ENCODE measurements at places on chromosomes 7 and 10. TPM values are rescaled to one million over a fixed set of nuclear protein-coding genes. Genes with fewer than 3 reads are reported as not detected.

PRKCQ gene
- 15.2 TPM for total RNA-seq

SYT15 gene
- 1.1 TPM for total RNA-seq

CDNF gene
- total RNA-seq, result 4.8 TPM

HOXA13 gene
- total RNA-seq, result not detected

HTR7 gene
- total RNA-seq, result 0.41 TPM

ZNF746 gene
- total RNA-seq, result 13.3 TPM

MYOZ1 gene
- 706 TPM for total RNA-seq

SPOCK2 gene
- total RNA-seq, result 8.3 TPM

CTAGE6 gene
- total RNA-seq, result 0.72 TPM

DYNC1I1 gene
- total RNA-seq, result 2.6 TPM

ADCYAP1R1 gene
- total RNA-seq, result 8.3 TPM

DNA sequence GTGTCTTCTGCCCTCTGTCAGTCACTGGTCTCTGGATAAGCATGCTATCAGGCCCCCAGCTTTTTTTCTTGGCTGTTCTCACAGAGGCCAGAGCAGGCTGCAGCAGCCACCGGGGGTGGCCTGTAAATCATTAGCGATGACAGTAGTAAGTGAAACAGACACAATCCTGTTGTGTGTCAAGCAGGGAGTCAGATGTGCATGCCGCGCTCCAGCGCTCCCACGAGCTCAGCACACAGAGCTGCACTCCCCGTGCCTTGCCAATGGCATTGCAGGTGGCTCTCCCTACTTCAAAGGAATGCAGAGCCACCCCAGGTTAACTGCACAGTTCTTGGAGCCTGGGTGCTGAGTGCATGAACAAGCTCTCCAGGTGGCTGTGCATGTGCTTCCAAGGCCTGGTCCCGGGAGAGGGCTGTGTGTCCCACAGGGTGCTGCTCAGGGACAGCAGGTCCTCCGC, 226.1 kb downstream of the GLRX3 start:
- peak; percentile 50 for DNase-seq

DNA sequence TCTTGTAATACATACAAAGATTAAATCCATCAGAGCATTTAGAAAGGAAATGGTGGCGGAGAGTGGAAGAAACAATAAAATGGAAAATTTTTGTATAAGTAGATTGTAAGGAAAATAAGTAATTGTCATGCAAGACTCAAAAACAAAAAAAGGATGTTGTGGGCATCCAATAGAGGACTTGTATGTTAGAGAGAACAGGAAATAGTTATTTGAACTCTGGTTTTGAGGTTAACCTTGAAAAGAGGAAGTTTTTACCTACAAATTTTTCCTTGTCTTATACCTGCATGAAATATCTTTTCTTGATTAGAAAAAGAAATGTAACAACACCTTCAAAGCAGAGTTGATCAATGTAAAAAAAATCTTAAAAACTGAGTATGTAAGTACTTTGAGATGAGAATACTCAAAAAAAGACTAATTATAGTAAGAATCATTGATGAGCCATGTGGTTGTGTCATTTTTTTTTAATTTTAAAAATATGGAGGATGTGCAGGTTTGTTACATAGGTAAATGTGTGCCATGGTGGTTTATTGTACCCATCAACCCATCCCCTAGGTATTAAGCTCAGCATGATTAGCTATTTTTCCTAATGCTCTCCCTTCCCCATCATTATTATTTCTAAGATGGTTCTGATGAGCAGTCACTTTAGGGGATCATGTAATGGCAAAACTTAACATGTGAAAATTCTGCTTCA, 11.9 kb downstream of the TMEM106B start:
- DNase-seq, result no peak

GRCh38 chr7:108974641-108975040, 405.0 kb downstream of the DNAJB9 start:
- peak; percentile 11 for DNase-seq

GRCh38 chr7:87600130-87601124, at the start of gene ABCB1:
ABCB1 (minus strand) TSS chr7:87600884; CDS start chr7:87600184, 700 bp downstream.
- DNase-seq, result peak; percentile 64

GRCh38 chr7:82049891-82050533, 280.2 kb upstream of the HGF start:
- peak; percentile 16 for DNase-seq

DNA sequence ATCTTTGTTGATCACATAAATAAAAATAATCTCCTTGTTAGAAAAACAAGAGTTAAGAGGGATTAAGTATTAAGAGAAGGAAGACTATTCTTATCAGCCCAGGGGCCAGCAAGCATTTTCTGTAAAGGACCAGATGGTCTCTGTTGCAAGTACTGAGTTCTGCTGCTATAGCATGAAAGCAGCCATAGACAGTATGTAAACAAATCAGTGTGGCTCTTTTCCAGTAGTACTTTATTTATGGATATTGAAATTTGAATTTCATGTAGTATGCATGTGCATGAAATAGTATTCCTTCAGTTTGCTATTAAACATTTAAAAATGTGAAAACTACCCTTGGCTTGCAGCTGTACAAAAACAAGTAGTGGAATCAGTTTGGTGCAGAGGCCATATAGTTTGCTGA, 81.7 kb downstream of the STK31 start:
- no peak for DNase-seq

DNA sequence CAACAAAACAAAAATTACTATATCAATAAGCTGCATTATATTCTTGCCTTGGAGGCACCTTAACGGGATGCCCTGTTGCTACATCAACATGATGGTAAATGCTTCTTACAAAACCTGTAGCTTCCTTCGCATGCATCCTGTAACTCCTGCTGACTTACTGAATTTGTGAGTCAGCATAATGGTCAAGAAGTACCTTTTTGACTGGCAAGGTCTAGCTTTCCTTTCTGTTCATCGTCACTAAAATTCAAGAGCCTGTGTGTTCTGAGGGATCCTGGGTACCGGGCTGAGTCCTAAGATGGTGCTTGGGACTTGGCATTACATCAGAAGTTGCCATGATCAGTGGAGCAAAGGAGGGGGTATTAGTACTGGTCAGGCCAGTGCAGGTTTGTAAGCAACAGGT, 4.9 kb downstream of the PFKFB3 start:
- DNase-seq, result no peak

- DNase-seq, result no peak
These were observed 642.9 kb downstream of the SDK1 start for GRCh38 chr7:3943779-3944520.

- peak; percentile 75 for DNase-seq
These were observed 420.3 kb upstream of the AUTS2 start for GRCh38 chr7:69177941-69178494.

DNA sequence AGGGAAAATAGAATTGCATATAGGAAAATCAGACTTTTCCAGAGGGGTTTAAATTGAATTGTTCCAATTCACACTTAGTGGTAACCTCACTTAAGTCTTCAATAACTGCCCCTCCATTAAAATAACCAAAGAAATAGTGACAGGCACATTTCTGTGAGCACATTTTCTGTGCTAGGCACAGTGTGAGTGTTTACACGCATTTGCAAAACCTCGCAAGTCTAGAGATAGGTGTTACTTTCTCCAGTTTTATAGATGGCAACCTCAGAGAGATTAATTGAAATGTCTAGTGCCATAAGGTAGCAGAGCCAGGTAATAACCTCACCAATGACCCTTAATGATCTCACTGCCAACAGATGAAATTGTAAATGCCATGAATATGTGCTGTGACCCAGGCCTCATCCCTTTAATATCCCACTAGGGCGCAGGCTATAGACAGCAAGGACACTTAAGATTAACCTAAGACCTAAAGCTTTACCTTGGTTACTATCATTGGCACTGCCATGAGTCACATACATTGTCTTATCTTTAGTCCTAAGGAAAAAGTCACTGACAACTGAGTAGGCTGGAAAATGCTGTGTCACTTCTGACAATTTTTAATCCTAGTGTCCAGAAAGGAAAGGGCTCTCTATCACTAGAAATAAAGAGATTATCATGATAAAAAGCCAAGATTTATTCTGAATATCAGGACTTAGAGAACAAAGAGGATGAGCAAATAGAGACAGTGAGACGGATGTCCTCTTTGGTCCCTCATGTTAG, 187.8 kb downstream of the PPP1R17 start:
- no peak for DNase-seq

GRCh38 chr10:51363415-51363814, 289.1 kb downstream of the PRKG1 start:
- DNase-seq, result no peak

DNA sequence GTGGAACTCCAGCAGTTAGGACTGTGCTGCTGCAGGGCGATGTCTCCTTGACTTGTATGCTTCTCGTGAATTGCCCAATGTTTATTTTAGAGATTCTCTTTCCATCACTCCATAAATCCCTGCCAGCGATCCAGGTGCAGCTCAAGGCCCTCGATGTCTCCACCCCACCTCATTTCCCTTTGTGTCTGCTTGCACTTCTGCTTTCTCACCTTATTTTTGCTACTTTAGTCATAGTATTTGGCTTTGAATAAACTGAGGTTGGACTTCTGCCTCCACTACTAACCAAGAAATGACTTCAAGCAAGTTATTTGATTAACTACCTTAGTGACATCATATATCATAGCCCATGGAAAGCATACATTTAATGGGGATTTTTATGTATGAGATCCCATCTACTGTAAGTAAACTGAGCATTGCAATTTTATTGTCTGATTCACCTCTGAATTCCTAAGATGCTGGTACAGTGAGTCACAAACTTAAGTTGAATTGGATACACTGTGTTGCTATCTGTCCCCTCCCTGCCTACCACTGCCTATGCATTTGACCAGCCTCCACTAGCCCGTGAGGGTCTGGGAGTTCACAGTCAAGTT, 255.8 kb downstream of the ABCA13 start:
- no peak for DNase-seq

DNA sequence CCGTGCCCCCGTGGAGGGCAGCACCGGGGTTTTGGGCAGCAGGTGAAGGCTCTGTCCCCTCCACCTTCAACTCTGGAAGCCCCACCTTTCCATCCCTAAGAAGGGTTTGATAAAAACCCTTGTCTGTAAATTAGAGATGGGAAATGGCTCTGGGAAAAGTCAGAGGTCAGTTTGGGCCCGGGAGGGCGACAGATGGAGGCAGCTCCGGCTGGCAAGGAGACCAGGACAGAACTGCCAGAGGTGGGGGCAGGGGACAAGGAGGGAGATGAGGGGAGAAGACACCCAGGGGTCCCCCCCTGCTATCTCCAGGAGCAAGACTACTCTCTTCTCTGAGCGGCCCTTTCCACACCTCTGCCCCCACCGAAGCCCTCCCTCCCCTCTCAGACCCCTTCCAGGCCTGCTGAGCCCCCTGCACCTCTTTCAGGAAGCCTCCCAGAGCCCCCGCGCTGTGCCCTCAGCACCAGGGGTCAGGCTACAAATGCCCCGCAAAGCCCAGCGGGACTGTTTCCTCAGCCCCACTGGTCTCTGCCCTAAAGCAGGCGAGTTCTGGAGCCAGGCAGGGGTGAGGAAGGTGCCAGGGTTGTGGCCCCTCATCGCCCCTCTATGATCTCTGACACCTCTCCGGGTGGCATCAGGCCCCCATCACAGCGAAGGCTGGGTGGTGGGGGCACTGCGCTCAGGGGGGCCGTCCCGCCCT, 980 bp upstream of the SH2B2 start:
- DNase-seq, result no peak

GRCh38 chr10:3323865-3324498, 151.4 kb upstream of the PITRM1 start:
- DNase-seq, result peak; percentile 69

DNA sequence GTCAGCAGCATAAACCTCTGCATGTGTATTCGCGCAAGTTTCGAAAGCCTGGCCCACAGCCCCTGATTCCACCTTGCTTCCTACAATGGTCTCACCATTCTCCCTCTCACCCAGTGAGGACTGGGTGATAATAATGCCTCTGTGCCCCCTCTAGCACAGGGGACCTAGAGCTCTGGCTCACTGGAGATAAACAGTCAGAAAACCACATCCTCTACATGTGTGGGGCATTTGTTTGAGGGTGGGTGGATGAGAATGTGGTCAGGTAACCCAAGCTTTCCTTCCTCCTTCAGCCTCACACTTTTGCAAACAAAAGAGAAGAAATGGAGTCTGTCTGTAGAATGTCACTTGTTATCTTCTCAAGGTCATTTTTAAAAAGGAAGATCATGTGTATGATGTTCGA, 373.5 kb downstream of the KCNMA1 start:
- no peak for DNase-seq

DNA sequence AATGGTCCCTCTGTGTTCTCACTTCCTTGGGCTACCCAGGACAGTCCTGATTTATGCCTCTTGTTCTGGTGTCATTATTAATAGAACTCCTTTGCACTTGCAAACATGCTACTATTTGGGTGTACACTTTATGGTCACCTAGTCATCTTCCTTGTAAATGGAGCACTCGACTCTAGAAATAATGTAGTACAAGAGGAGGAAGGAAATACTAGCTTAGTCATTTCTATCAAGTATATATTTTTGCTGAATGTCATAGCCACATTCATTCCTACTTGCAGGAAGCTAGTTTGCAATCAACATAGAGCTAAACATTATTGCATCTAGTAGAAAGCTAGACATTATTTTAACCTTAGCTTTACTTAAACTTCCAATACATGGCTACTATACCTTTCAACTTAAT, 335.3 kb downstream of the MAGI2 start:
- no peak for DNase-seq

DNA sequence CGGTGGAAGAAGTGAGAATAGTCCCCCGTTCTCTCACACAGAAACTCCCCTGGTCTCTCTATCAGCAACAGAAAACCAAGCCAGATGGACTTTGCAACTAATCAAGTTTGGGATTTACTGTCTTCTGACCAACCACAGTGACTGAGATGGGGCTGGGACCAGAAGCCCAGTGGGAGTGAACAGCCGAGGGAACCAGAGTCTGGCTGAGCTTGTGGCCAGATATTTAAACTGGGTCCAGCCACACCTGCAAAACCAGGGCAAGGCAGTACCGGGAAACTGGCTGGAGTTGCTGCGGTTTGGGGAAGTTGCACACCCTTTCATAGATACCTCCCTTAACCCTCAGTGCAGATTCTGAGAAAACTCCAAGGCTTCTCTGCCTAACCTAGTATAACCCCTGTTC, 6.0 kb downstream of the GSTK1 start:
- no peak for DNase-seq

DNA sequence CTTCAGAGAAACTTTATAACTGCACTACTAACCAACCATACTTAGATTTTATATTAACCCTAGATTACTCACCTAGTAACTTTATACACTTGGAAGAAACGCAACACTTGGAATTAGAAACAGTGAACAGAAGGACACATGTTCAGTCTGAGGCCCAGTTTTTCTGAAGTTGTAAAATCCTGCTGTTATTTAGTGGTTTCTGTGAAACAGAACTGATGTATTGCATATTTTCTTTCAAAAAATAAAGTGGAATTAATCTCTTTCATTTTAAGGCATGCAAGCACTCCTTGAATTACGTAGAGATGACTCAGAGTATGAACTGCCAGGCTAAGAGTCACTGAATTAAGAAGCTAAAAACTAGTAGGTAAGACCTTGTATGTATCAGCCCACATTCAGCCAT, 215.8 kb downstream of the SKAP2 start:
- DNase-seq, result no peak

- no peak for DNase-seq
These were observed 5.3 kb downstream of the ZNF488 start for GRCh38 chr10:47378606-47379444.

DNA sequence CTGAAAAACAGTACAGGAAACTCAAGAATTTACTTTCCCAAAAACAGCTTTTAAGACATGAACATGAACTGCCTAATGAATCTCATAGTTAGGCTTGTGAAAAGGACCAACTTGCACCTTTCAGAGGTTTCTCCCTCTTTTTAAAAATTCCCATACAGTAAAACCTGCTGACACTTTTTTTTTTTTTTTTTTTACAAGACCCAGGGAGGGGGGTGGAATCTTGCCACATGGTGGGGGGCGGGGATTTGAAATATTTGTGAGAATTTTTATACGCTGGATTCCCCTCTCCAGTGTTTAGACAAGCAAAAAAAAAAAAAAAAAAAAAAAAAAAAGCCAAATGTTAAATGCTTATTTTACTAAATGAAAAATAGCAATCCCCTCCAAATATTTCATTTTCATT, 57.4 kb downstream of the HIBADH start:
- peak; percentile 6 for DNase-seq
